ENCODE measurements at places on chromosomes 3 and 15. TPM values are rescaled to one million over a fixed set of nuclear protein-coding genes. Genes with fewer than 3 reads are reported as not detected.

RTP1 gene
- not detected for total RNA-seq

GREM1 gene
- total RNA-seq: 12.8 TPM

SPESP1 gene
- not detected for total RNA-seq

THRB gene
- total RNA-seq: 1.5 TPM

OSBPL10 gene
- 6.9 TPM for total RNA-seq

TCAIM gene
- total RNA-seq: 18.6 TPM

NGRN gene
- 157 TPM for total RNA-seq

SYNPR gene
- total RNA-seq: not detected

LCMT2 gene
- 17.4 TPM for total RNA-seq

CCRL2 gene
- 0.97 TPM for total RNA-seq

- DNase-seq: no peak
These were observed 173.2 kb upstream of the PRICKLE2 start for GRCh38 chr3:64398476-64398875.

- DNase-seq: no peak
These were observed 13.1 kb upstream of the OCA2 start for GRCh38 chr15:28112101-28112760.

- DNase-seq: peak; percentile 39
These were observed 25.0 kb downstream of the SIDT1 start for GRCh38 chr3:113557374-113557773.

DNA sequence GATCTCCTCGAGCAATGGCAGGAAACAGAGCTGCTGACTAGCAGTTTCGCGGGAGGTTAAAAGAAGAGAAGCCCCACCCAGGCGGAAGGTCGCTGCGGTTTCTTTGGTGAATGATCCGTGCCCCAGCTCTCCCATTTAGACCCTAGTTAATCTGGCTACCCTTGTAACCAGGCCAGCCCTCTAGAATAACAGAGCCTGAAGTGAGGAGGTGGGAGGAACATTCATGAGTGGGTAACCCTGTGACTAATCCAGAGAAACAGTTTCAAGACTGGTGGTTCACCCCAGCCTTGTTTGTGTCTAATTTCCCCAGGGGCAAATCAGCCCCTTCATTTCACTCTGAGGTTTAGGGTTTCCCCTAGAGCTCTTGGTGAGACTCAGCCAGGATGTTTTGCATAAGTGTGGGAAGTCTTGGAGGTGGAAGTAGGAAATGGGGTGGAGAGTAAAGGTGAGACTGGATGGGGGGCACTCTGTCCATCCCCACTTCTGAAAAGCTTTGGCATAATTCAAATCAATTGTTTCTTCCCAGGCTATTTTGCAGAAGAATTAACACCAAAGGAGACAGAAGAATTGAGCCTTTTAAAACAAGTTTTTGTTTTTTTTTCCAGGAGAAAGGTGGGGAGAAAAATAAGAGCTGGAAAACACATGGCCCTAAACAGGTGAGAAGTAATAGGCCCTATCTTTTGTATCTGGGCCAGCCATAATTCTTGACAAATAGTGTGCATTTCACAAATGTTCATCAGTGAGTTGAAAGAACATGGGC lies 303.1 kb downstream of the RPLP1 start:
- DNase-seq: peak; percentile 54

DNA sequence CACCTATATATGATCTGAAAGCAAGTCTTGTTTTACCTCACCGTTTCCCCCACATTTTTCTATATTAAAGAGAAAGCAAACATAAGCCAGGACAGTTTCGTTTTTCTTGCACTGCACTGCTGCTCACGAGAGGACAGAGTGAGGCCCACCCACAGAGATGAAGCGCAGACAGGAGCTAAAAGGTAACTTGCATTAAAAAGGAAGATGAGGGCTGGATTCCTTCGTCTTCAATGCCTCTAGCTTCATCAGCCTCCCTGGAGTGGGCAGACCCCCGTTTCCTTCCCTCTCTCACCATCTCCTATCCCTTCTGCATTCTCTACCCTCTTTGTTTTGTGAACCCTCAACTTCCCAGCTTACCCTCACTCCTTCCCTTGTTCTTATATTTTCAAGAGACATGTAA lies 18.9 kb downstream of the SUMF1 start:
- DNase-seq: no peak

DNA sequence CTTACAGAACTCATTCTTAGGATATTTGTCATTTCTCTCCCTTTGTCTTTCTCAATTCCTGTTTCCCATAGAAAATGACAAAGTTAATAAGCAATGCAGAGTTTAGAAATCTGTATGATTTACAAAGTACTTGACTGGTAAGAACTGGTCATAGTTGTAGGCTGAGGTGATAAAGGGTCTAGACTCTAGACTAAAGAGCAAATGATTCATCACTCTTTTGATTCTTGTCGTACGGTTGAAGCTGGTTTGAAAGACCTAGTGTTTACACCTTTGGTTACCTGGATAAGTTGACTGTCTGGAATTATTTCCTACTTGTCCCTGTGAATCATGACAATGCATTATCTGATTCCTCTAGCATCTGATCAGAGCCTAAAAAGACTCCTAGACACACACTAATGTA lies 58.9 kb upstream of the TP63 start:
- no peak for DNase-seq

GRCh38 chr3:72848703-72849081 lies 447 bp upstream of the SHQ1 start:
- no peak for DNase-seq

DNA sequence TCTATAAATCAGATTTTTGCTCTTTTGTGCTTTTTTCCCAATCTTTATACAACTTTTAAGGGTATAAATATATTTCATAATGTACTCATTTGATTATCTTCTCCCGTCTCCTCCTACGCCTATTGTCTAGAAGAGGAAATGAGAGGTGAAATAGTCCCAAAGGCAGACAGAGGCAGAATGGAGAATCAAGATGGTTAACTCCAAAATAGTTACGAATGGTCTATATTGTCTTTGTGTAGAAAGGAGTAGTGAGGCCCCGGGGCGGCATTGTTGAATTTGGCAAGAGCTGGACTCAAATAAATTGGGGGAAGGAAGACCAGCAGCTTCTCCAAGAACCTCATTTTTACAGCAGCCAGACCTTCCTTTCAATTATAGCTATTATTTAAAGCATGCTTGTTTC lies 23.9 kb downstream of the ITPR1 start:
- DNase-seq: no peak

DNA sequence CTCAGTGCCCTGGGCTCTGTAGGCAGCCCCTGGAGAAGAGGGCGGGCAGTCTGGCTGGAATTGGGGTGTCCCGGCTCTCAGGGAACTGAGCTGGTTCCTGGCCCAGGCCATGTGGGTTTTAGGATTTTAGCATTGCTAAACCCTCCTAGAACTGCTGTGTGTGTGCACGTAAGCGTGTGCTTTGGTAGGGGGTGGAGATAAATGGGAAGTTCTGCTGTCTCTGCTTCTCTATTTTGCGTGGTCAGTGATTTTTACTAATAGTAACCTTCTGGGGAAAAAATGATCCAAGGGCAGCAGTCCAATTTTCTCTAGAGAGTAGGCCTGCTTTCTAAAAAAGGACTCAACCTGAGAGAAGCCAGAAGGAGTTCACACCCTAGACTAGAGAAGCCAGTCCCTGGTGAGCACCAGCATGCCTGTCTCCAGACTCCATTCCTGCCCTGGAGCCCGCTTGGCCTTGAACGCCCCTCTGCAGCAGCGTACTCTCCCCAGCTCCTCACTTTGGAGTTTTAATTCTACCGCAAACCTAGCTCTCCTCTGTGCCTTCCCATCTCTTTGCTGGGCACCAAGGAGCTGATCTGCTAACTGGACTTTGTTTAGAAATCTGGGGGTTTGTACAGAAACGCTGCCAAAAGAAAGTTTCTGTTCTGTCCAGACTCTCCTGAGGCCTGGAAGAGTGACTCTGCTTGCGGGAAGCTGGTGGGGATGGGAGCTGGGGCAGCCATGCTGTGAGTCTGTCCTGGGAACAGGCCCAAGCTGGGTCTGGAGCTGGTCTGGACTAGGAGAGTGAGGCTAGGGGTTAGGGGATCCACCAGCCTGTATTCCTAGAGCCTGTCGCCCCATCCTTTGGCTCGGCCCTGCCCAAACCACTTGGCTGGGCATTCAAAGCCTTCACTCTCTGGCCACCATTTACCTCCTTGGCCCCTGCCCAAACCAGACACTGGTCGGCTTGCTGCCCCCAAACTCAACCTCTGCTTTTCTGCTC lies 19.7 kb downstream of the CORO2B start:
- no peak for DNase-seq

GRCh38 chr15:48096813-48097212 lies 24.0 kb upstream of the SLC24A5 start:
- peak; percentile 9 for DNase-seq

GRCh38 chr3:45795509-45795881 lies 841 bp downstream of the SLC6A20 start:
- DNase-seq: peak; percentile 42

GRCh38 chr3:4409971-4410573 lies 57.0 kb downstream of the SUMF1 start:
- DNase-seq: no peak

DNA sequence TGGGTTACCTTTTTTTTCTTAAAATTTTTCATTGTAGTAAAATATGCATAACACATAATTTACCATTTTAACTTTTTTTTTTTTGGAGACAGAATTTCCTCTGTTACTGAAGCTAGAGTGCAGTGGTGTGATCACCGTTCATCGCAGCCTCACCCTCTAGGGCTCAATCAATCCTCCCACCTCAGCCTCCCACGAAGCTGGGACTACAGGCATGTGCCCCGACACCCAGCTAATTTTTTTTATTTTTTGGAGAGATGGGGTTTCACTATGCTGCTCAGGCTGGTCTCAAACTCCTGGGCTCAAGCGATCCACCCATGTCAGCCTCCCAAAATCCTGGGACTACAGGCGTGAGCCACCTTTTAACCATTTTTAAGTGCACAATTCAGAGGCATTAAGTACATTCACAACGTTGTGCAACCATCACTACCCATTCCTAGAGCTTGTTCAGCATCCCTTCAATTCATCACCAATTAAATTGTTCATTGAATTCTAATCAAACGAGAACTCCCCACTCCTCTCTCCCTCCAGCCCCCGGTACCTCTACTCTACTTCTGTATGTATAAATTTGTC lies 44.6 kb downstream of the BHLHE40 start:
- no peak for DNase-seq

- no peak for DNase-seq
These were observed 165.1 kb downstream of the IL5RA start for GRCh38 chr3:2945121-2945520.

DNA sequence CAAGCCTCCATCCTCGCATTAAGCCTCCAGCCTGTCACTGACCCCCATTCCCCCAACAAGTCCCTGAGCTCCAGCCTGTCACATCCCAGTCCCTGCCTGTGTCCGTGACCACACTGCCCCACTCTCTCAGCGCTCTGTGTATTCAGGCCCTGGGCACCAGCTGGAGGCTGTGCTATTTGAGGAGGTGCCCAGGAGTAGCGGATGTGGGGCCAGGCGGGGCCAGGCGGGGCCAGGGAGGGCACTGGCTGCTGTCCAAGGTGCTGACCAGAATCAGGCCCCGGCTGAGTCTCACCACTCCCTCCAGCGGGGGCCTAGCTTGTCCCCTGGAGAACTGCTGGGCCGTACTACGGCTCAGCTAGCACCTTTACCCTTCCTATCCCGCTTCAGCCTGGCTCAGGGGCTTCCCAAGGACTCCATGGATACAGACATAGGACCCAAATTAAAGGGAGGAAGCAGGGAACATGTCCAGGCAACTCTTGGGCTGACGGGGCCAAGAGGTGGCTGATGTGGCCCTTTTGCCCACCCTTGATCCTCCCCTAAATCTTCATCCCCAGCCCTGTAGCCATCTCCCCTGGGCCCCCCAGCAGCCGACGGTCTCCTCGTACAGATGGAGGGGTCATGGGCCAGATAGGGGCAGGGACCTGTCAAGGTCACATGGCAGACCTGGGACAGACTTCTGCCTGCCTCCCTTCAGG lies 1.1 kb downstream of the HHATL start:
- DNase-seq: no peak

DNA sequence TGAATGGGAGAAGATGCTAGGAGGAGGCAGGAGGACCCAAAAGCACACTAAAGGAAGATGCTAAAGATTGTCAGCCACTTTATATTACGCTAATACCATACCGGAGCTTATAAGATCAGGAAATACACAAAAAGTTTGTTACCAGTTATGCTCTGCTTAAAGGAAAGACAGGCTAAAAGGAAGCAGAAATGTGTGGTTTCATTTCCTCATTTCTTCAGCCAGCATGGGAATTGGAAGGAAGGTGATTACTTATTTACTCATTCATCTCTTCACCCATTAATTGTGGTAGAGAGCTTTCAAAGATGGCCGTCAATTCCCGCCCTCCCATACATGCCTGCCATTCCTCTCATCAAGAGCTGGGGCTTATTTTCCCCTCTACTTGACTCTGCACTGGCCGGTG lies 26.7 kb upstream of the TMEM158 start:
- no peak for DNase-seq

- no peak for DNase-seq
These were observed 62.0 kb downstream of the TCF12 start for GRCh38 chr15:56980473-56980872.

DNA sequence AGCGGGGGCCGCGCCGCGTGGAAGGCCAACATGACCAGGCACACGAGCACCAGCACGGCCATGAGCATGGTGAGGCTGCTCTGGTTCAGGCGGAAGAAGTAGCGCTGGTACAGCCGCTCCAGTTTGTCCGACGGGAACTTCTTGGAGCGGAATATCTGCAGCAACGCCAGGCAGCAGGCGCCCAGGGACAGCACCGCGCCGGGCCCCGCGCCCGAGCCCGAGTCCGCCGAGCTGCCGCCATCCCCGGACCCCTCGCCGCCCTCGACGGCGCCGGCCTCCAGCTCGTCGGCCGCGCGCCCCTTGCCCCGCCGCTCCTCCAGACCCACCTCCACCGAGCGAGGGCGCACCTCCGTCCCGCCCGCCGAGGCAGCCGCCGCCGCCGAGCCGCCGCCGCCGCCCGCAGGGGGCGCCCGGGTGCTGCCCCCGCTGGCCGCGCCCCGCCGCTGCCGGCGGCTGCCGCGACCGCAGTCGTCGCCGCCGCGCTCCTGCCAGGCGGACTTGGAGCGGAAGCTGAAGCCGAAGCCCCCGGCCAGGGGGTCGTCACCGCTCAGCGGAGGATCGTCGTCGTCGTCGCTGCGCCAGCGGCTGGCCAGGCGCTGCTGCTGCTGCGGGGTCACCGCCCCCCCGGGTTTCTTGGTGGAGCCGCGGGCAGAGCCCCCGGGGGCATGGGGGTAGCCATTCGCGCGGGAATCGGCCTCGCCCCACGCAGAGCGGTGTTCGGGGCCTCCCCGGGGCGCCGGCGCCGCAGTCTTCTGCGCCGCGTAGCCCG lies 957 bp downstream of the ADCY5 start:
- peak; percentile 8 for DNase-seq

DNA sequence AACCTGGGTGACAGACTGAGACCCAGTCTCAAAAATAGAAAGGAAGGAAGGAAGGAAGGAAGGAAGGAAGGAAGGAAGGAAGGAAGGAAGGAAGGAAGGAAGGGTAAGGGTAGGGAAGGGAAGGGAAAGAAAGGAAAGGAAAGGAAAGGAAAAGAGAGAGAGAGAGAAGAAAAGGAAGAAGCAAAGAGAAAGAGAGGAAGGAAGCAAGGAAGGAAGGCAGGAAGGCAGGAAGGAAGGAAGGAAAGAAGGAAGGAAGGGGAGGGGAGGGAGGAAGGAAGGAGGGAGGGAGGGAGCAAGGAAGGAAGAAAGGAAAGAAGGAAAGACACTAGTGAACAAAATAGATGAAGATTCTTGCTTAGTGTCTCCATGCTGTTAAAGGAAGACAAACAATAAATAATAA lies 129.1 kb downstream of the SHQ1 start:
- DNase-seq: no peak

Data from SJSA1 (cell line).